ENCODE measurements at places on chromosomes 3 and 15.
A peak's percentile ranks its signal among the peaks of the same experiment; 100 is the strongest.

DNA sequence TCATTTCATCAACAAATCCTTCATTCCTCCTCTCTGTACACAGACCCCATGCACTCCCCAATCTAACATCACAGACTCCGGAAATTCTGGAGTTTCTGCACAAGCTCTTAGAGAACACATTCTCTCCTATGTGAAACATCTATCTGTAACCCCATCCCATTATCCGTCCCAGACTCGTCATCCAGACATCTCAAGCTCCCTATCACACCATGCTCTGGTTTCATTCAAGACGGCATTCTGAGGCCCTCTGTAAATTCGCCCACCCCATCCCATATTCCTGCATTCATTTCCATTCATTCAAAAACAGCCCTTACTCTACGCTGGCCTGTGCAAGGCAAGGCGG, 575 bp downstream of the LEO1 start:
- DNase-seq, result no peak

- DNase-seq, result peak; percentile 41
Measured at GRCh38 chr3:73056014-73056844, 5.2 kb upstream of the EBLN2 start.

DNA sequence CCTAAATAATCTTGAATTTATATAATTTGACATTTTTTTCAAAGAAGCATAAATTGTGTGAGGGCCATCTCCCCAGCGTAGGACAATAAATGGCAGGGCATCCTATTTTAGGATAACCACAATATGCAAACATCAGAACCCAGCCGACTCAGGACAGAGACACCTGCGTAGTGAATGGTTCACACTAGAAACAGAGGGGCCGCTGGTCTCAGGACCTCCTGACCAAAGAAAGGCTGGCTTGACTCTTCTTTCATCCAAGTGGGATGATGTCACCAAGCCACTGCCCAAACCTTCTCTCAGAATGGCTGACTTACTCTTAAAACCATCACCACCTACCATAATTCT, 162.1 kb downstream of the FOXP1 start:
- no peak for DNase-seq

DNA sequence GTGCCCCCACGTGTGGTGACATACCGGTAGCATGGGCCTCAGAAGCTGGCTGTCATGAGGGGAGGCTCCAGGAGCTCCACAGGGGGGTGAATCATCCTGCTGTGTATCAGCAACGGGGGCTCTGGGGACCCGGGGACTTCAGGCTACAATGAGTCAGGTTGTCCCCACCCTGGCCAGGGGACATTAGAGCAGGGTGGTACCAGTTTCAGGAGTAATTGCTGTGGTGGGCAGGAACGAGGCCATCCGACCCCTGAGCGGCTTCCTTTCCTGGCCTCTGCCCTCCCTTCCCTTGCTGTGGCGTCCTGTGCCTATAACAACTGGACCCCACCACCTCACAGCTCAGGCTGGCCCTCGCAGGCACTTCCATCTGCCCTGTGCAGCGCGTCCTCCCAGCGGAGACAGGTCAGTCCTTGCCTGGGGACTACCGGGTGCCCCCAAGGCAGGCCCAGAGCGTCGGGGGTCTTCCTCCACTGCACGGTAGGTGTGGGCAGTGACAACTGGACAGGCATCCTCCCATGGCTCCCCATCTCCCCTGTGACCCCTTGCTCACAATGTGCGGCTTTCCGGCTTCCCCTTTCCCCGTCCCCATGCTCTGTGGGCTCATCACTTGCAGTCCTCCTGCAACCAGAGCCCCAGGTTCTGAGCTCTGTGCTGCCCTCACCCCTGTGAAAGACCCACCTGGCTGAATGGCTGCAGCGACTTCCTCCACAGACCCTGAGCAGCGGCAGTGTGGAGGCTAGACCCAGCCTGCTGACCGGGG, 57.0 kb downstream of the KLF15 start:
- no peak for DNase-seq

GRCh38 chr3:191342006-191342405, 11.7 kb upstream of the UTS2B start:
- no peak for DNase-seq

GRCh38 chr15:67928666-67929065, 88.8 kb upstream of the RNU6-1 start:
- DNase-seq, result peak; percentile 58

DNA sequence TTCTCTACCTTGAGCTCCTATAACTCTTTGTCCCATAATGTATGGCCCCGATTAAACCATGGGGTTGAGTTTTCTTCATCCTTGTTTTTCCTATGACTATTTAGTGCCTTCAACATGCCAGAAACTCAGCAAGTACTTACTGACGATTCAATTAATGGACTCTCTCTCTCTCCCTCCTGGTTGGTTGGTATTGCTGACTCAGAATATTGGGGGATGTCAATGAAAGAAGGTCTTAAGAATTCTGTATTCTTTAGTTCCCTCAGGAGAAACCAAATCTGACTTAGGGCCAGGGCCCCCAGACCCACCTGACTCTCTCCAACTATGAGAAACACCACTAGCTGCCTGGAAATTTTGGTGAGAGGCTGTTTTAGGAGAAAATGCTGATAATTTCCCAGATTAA, 40.8 kb downstream of the TM4SF4 start:
- DNase-seq, result no peak

DNA sequence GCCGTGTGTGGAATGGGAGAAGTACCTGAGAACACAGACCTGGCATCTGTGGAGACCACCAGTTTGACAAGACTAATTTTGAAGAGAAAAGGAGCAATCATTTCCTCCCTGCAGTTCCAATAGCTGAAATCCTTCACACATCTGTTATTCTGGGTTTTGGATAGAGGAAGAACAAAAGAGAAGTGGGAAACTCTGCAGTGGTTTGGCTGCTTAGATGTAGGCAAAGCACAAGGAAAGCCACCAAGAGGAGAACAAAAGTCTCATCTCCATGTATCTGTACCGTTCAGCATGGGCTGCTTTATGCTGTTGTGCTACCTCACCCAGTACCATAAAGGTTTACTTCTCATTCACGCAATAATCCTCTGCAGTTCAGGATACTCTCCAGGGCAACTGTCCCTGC, 153.1 kb upstream of the COL8A1 start:
- no peak for DNase-seq
